Breast epithelium (tissue), 4 donors: ENCODE measurements at places on chromosomes 5 and 9. TPM values are rescaled to one million over a fixed set of nuclear protein-coding genes. Genes with fewer than 3 reads are reported as not detected.

SOHLH1 gene
- total RNA-seq = not detected

DNA sequence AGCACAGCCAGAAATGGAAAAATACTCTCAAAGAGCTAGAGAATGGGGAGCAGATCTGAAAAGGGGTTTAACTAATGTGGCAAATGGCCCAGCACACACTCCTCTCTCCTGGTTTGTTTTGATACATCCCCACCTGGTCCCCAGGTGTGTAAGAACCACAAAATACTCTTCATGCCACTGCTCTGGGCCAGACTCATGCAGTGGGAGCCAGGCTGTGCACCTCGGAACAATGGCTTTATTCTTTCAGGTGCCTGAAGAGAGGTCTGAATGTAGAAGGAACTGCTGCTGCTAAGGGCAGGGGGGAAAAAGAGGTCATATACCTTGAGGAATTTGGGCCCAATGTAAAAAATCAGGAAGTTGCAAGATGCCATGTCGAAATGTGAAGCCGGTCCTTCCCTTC lies 123.9 kb upstream of the ADAMTSL1 start:
- DNase-seq = no peak
- no peaks in the 10 kb centered on the region for H3K4me1 ChIP-seq
- H3K36me3 ChIP-seq = no peaks in the 10 kb centered on the region
- no peaks in the 10 kb centered on the region for H3K27me3 ChIP-seq

- no peak for DNase-seq
- no peaks in the 10 kb centered on the region for H3K4me1 ChIP-seq
- no peak overlapping the region for H3K4me3 ChIP-seq
- H3K27me3 ChIP-seq = no peaks in the 10 kb centered on the region
- no peaks in the 10 kb centered on the region for H3K36me3 ChIP-seq
These were observed 52.1 kb upstream of the PITX1 start for GRCh38 chr5:135085936-135086725.

DNA sequence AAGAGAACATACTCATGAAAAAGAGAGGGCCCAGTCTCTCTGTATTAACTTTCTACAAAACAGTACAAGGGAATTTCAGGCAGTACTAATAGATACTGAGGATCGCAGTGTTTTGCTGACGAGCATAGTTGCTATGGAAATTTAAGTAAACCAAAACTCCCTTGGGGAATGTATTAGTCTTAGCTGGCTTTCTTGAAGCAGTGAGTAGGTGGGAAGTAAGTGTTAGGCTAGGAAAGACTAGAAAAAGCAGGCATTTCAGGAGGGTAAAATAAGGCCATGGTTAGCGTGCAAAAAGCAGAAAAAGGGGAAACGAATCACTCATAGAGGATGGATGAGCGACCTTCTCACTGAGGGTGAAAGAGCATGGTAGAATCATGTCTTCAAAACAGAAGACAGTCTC lies 84.3 kb upstream of the ACTBL2 start:
- H3K27ac ChIP-seq = peak overlapping the region; percentile 43
- no peaks in the 10 kb centered on the region for H3K4me1 ChIP-seq
- no peaks in the 10 kb centered on the region for H3K36me3 ChIP-seq
- H3K27me3 ChIP-seq = no peaks in the 10 kb centered on the region

HAVCR1 gene
- total RNA-seq = 2.9 TPM

GRCh38 chr5:124952079-124952478 lies 205.6 kb upstream of the ZNF608 start:
- H3K4me3 ChIP-seq = no peak overlapping the region
- no peaks in the 10 kb centered on the region for H3K36me3 ChIP-seq
- no peak for DNase-seq
- H3K27me3 ChIP-seq = no peaks in the 10 kb centered on the region
- H3K27ac ChIP-seq = no peak overlapping the region

DNA sequence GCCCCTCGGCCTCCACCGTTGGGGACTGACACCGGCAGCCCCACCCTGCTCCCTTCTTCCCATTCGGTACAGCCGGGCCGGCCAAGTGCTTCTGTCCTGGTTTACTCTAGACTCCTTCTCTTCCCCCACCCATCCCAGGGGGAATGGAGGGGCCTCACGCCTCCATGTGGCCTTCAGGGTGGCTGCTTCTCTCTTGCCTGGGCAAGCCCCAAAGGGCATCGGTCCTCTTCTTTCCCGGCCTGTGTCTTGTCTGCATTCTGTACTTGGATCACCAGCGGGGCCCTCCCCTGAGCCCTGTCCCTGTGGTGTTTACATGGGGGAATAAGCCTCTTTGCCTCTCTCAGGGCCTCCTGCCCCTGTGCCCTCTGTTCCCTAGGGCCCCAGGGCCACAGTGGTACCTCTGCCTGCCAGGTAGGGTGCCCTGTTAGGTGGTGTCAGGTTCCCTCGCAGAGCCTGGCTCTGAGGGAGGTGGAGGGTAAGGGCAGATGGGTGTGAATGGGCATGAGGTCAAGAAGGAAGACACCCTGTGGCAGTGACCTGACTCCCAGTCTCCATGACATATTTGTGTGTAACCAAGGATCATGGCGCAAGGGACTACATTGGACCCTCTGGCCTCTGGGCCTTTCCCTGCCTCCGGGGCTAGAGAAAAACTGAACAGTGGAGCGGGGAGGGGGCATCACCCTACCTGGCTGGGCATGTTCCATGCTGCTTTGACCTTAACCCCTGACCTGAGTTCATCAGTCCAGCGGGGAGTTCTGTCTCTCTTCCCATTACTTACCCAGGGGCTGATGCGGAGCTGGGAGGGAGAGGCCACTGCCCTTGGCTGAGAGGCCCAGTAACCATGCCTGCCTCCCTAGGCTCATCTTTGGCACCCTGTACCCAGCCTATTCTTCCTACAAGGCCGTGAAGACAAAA lies 1.6 kb downstream of the REEP2 start:
- H3K27ac ChIP-seq = no peak overlapping the region
- no peak for DNase-seq
- H3K27me3 ChIP-seq = no peaks in the 10 kb centered on the region

DNA sequence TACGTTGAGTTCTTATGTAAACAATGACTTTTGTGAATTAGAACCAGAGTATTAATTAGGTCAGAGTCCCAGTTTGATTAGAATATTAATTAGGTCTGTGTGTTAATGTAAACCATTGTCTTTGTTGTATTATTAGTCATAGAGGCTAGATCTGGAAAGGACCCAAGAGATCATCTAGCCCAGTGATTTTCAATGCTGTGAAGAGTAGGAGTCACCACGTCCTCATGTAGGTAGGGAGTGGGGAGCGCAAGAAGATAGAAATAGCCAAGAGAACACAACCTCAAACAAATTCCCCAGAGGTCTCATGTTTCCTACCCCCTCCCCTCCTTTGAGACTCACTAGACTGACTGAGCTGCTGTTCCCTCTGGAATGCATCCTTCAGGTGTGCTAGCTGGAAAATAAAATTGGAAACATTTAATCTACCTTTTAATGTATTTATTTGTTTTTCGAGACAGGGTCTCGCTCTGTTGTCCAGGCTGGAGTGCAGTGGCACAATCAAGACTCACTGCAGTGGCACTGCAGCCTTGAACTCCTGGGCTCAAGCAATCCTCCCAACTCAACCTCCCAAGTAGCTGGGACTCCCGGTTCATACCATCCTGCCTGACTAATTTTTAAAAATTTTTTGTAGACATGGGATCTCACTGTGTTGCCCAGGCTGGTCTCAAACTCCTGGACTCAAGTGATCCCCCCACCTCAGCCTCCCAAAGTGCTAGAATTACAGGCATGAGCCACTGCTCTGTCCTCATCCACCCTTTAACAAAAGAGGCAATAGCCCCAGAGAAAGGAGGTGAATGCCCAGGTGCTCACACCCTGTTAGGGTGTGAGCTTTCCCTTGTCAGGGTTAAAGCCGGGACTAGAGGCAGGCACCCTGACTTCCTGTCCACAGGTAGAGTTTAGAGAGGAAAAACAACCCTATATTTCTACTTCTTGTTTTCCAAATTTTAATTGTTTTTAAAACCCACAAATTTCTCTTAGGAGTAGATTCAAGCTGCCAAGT lies 92.9 kb downstream of the INIP start:
- DNase-seq = no peak
- no peak overlapping the region for H3K4me3 ChIP-seq
- no peak overlapping the region for H3K27ac ChIP-seq
- no peaks in the 10 kb centered on the region for H3K36me3 ChIP-seq
- no peaks in the 10 kb centered on the region for H3K27me3 ChIP-seq

GRCh38 chr9:16974436-16974835 lies 104.0 kb upstream of the BNC2 start:
- no peak for DNase-seq
- no peaks in the 10 kb centered on the region for H3K36me3 ChIP-seq
- no peak overlapping the region for H3K27ac ChIP-seq
- no peaks in the 10 kb centered on the region for H3K27me3 ChIP-seq
- no peak overlapping the region for H3K4me3 ChIP-seq
